ENCODE measurements at places on chromosomes 13 and 19.
A peak's percentile ranks its signal among the peaks of the same experiment; 100 is the strongest.

- DNase-seq, result no peak
Measured at GRCh38 chr19:9156304-9156703, 16.1 kb downstream of the ZNF317 start.

DNA sequence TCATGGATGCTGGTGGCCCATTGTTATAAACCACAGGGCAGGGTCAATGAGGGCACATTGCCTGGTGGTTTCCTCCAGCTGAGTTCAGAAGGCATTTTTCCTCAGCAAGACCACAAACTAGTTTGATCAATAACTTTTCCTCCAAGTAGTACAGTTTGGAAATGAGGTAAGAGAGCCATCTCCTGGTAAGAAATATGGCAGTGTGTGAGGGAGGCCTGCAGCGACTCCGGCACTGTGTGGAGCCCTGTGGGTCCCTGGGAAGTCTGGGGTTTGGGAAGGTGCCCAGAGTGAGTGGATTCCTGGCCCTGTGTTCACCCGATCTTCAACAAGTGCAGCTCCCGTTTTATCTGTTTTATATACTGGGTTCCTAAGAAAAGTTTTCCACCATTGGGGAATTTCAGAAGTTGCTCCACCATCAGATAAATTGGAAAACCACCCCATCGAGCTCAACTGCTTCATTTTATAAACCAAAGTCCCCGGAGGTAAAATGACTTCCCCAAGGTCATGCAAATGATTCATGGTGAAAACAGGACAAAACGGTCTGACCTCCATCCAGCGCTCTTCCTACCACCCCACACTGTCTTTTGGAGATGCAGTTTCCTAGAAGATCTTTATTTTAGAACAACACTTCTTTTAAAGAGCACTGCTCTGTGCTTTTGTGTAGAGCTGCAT, 148.4 kb downstream of the KATNAL1 start:
- no peak for DNase-seq

GRCh38 chr19:4369109-4369887, 25.9 kb downstream of the MPND start:
- DNase-seq, result peak; percentile 65

- DNase-seq, result no peak
Measured at GRCh38 chr13:111131611-111132010, 16.5 kb downstream of the ARHGEF7 start.

DNA sequence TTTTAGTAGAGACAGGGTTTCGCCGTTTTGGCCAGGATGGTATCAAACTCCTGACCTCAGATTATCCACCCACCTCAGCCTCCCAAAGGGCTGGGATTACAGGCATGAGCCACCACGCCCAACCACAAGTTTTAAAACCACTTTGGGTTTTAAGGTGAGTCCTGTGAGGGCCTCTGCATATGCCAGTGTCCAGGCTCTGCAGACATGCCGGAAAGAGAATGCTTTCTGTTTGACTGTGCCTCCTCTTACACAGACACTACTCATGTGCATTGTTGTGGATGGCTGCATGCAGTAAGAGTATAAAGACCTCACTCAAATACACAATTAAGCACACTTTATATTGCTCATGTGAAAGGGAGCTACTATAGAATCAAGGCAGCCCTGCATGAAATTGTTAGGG, 20.8 kb upstream of the SLC25A30 start:
- no peak for DNase-seq

GRCh38 chr19:18718015-18718526, 34.6 kb downstream of the CRTC1 start:
- DNase-seq, result no peak

DNA sequence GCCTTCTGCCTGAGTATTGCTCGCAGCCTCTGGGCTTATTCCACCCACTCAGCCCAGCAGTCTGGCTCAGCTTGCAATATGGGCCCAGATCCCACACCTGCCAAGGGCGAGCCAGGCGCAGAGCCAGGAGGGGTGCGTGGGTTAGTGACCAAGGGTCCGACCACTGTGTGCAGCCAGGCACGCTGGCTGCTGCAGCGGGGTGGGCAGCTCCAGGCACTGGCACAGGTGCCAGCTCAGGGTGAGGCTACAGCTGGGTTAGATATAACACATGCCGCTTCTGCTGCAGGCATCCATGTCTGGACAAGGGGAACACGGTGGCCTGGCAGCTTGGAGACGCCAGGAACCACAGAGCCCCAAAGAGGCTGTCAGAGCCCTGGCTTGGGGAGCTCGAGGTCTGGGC, 12.6 kb upstream of the URAD start:
- DNase-seq, result no peak

DNA sequence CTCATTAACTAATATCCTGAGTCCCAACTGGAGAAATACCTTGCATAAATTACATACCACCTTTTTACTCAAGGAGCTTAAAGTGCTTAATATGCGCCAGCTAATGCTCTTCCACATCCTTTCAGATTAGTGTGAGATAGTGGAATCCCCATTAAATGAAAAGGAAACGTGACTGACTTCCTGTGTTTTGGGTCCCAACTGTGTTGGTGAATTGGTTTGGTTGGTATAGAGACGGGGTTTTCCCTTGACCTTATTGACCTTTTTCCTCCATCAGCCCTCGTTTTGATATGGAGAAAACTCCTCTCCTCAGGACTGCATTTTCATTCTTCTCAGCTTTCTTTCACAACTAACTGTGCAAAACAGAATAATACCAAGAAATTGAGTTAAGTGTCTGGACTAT, 163.5 kb downstream of the PAN3 start:
- no peak for DNase-seq
